ENCODE measurements at places on chromosomes 7 and 10. TPM values are rescaled to one million over a fixed set of nuclear protein-coding genes. Genes with fewer than 3 reads are reported as not detected.

GRCh38 chr7:51300762-51301674, 15.6 kb downstream of the COBL start:
- DNase-seq: no peak

DNA sequence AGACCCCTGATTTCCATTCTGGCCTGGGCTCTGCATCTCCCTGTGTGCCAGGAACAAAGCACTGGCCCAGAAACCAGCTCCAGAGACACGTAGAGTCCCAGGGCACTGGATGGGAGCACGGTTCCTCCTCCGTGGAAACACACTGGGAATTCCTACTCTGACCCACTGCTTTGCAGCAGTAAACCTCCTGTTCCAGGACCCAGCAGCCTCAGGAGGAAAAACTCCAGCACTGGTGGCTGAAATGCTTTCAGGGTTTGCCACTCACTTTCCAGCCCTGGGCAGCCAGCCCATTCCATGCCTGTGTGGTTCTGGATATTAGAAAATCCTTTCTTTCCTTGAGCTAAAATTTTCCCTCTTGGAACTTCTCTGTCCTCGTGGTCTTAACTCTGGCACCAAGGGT, 58.0 kb downstream of the FAM171A1 start:
- DNase-seq: no peak

DNA sequence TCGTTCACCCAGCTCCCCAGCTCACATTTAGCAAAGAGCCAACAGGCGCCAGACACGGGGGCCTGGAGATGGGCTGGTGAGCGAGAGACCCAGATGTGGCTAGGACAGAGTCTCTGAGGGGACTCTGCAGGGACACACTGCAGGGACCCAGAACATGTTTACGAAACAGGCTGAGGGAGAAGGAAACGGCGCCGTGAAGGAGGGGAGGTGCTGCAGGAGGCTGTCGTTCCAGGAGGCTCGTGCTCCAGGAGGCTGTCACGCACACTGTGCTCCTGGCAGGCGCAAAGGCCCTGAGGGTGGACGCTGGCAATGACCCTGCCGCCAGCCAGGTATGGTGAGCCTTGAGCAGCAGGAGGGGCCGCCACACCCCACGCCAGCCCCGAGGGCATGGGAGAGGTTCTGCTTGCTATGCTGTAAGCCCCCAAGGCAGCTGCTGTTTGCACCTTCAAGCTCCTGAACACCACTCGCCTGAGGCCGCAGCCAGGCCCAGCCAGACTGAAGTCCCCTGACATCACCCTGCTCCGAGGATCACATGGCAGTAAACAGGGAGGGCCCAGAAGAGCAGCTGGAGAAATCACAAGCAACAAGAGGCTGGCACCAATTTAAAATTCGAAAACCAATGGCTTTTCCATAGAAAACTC, 27.3 kb downstream of the ADAP1 start:
- DNase-seq: peak; percentile 43

The STAMBPL1 gene
- total RNA-seq: 7.1 TPM

GRCh38 chr7:155762655-155763054, 49.6 kb downstream of the SHH start:
- DNase-seq: no peak
